Stimulated activated naive B cell treated with anti-CD40 and anti-IgM and Interleukin-4, amounts not matched to agents 10 μg/mL and 1 μg/mL and 100 μg/mL, for 72 hours (primary cell): ENCODE measurements at places on chromosomes 7 and 10.

GRCh38 chr10:89980166-89980565 lies 278.8 kb downstream of the KIF20B start:
- DNase-seq: no peak

DNA sequence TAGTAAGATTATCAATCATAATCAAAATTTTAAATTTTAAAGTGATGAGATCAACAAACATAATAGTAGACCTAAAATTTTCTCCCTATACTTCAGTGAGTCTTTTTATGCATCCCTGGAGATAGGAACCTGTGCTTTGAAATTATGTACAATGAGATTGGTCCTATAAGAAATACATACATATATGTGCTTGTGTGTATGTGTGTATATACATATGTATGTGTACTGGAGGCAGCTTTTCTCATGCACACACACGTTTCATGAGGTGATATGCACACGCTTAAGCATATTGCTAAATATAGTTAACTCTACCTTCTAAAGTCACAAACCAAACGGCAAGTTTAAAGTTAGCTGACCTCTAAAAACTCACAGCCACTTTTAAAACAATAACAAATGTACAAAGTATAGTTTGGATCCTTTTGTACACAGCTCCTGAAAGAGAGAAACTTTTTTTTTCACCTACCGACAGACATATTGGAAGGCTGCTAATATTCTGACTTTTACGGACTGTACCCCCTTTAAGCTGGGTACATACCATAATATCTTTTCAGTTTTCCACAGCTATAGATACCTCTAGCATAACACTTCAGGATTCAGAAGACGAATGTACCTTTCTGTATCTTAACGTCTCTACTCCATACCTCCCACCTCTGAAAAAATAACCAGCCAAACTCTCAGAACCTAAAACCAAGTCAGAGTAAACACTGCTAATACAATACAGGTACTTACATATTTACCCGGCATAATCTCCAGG lies 3.3 kb downstream of the ITGB1 start:
- no peak for DNase-seq

DNA sequence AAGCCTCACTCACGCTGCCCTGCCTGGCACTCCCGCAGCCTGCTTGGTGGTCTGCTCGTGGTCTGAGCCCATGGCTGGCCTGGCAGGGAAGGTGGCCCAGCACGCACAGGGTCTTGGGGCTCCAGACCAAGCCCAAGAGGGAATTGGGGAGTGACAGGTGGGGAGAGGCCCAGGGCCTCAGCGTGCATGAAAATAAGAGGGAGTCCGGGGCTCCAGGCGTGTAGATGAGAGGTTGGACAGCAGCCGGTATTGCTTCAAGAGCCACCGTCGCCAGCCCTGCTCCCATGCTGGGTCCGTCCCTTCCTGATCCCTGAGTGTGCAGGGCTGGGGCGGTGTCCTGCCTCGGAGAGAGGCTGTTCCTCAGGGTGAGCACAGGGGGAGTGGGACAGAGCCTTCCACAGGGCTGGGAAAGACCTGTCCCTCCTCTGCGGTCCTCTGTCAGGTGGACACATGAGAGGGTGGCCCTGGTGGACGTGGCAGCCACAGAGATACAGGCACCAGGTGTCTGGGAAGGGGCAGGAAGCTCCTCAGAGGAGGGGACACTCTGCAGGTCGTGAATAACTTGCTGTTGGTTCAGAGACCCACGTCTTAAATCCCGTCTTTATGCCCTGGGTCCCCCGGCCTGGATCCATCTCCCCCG lies 113.1 kb downstream of the INPP5A start:
- DNase-seq: no peak

DNA sequence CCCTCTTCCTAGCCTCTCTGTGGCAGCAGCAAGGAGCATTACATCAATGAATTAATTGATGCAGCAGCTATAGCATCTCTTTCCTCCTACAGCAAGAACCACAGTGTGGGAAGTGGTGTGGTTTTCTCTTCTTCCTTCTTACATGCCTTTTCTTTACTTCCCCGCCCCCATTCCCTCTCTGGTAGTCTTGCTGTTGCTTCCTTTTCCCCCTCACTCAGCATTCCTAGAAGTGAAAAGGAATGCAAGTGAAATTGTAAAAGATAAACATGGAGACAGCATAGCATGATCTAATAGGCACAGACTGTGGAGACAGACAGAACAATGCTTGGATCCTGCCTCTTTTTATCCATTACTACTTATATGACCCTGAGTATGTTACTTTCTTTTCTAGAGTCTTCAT lies 370.5 kb upstream of the BMPER start:
- no peak for DNase-seq

GRCh38 chr7:12244129-12244528 lies 33.0 kb downstream of the TMEM106B start:
- DNase-seq: no peak
